Umbilical cord (tissue), 2 donors: ENCODE measurements at places on chromosomes 4 and X.

GRCh38 chr4:7815562-7815961 lies 124.1 kb downstream of the AFAP1 start:
- no peak for DNase-seq

GRCh38 chr4:38160487-38161207 lies 200.4 kb downstream of the PTTG2 start:
- DNase-seq: peak; percentile 91

DNA sequence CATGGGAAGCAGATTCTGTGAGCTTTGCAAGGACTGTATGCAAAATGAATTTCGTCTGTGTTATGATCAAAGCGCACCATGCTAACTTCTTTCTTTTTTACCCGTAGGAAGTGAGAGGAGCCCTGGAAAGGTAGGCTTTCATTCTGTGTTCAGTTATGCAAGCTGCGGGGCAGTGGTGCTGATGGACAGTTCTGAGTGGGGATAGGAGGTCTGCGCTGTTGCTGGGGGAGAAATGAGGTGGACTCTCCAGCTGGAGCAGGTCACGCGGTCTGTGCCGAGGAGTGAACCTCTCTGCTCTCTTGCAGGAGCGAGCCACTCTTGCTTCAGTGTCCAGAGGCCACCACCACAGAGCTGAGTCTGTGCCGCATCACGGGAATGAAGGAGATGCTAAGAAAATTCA lies 4.5 kb downstream of the TRIML1 start:
- no peak for DNase-seq

DNA sequence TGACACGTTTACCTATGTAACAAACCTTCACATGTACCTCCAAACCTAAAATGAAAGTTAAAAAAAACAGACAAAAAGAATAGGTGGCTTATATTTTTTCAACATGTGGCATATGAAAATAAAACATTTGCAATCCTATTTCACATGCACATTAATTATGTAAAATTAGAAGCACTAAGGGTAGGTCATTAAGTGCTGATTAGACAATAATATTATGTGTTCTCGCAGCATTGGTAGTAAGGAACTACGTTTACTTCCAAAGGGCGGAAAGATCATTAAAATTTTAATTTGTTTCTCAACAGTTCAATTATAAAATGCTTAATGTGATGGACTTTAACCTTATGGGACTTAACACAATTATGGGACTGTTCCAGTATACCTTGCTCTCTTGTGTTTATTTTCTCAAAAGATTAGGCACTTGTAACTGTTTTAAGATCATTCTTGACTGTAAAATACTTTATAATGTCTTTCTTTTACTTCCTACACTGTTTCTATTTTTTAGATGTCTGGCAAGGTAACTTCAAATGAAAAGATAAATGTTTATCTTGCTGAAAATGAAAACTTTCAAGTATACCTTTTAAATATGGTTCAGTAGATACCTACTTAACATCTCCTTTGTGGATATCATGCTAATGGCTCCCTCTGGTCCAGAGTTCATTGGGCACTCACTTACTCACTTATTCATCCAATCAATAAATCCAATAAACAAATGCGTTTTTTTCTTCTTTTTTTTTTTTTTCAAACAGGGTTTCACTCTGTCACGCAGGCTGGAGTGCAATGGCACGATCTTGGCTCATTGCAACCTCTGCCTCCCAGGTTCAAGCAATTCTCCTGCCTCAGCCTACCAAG lies 202.0 kb downstream of the ARAP2 start:
- DNase-seq: no peak
